ENCODE measurements at places on chromosomes 2 and 18.

GRCh38 chr2:95077861-95078603 is 43.6 kb downstream of the MRPS5 start:
- DNase-seq: no peak

GRCh38 chr2:64487256-64488049 is 33.5 kb downstream of the LGALSL start:
- no peak for DNase-seq

DNA sequence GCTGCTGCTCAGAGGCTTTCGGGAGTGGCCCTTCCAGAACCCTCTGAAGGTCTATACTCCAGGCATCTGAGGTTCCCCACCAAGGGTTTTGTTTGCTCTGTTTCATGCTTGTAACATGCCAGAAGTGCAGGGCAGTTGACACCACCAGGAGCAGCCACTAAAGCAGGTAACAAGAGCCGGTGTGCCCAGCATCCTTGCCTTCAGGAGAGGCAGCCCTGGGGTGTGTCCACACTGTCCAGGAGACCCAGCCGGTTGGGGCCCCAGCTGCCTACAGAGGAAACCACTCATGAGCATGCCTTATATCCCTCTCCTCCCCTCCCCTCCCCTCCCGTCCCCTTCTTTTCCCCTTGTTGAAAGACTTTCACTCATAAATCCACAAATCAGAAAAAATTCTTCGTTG is 93.1 kb downstream of the CD8B2 start:
- no peak for DNase-seq

- DNase-seq: no peak
These were observed 175.4 kb downstream of the ANAPC1 start for GRCh38 chr2:111708476-111709180.

DNA sequence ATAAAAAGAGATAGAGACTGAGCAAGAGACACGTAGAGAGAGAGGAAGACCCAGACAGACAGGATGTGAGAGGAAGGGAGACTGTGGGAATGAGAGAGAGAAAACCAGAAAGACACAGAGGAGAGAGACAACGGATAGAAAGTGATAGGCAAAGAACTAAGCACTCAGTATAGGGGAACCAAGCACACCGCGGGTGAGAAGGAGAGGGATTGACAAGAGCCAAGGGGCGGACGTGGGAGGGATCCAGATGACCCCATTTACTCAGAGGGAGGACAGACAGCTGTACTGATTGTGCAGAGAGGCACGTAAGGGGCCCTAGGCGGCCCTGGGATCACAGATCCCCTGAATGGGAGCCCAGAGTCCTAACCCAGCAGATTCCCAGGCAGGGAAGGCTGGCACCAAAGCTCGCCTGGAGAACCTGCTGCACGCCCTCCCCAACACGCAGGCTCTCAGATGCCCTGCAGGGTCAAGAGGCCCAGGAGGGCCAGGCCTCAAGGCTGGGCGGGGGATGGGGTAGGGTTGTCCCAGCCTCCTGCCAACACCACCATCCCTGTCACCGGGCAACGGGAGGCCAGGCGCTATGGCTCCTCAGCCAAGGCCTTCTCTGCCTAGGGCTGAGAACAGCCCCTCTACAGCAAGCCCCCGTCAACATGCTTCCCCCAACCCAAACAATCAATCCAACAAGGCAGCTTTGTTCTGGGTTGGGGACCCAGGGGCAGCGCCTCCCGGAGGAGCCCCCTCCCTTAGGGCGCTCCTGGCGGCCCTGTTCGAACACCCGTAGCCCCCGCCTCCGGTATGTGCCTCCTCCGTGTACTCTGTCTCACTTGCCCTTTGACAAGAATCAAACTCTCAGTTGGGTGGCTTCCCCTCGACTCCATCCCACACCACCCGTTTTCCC is 579 bp downstream of the LOXL3 start:
- DNase-seq: peak; percentile 59

GRCh38 chr2:11513319-11513718 is 20.5 kb upstream of the GREB1 start:
- DNase-seq: no peak

DNA sequence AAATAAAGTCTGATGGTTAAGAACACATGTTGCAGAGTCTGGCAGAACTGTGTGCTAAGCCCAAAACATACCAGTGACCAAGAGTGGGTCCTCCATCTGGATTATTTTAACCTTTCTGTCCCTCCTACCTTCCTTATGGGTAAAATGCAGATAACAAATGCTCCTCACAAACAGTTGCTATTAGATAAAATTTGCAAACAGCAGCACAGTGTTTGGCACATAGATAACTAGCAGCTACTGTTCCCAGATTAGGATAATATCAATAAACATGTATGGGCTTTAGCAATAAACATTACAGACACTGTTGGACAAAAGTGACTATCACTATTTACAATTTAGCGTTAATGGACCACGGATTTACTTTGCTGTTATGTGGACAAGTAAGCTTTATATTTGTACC is 154.9 kb downstream of the TCF4 start:
- DNase-seq: no peak

DNA sequence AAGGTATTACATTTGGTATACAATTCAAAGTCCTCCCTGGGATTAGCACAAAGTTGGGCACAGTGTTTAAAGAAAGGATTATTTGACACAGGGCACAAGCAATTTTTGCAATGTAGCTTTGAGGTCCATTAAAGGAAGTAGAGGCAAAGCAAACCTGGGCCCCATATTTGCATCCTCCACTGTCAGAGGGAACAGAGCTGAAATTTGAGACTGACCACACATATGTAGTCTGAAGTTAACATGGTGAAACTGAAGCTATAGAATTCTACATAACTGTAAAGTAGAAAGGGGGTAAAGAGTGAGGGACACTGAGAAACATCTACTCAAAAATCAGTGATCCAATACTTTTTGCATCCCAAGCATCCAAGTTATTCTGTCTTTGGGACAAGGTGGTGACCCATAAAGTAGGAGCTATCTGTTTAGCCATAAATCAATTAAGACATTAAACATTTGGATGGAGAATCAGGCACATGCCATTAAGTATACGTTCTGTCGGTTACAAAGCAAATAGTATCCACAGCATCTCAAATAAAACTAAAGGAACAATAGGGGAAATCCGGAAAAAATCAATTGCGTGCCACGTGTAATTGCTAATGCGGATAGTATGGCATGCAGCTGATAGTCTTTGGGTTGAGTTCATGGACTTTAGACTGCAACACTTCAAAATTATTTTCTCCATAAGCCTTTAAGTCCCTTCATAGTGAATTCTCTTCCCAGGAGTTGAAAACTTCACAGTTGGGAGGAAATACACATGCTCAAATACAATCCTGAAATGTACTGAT is 72.6 kb downstream of the PLEKHM3 start:
- no peak for DNase-seq

DNA sequence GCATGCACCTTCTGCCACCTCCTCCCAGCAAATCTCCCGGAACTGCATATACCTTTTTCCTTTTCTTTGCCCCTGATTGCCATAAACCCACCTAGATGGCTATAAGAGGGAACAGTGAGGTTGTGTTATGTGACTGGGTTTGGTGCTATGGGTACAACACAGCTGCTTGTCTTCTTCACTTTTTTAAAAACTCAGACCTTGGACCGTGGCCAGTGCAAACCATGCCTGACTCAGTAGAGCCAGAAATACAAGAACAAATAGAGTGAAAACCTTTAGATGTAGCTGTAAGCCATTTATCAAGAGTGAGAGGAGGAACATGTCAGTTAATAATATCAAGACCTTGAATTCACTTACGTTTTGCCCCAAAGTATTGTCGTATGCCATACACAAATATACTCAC is 267.4 kb upstream of the CHAC2 start:
- DNase-seq: no peak

- no peak for DNase-seq
These were observed 11.7 kb upstream of the FBXO11 start for GRCh38 chr2:47918043-47918442.

GRCh38 chr2:24948506-24948905 is 23.2 kb downstream of the DNAJC27 start:
- no peak for DNase-seq

- no peak for DNase-seq
These were observed 34.2 kb downstream of the MRPS9 start for GRCh38 chr2:105072039-105072438.

- DNase-seq: peak; percentile 59
These were observed 1.2 kb downstream of the ZFP36L2 start for GRCh38 chr2:43225093-43225787.

DNA sequence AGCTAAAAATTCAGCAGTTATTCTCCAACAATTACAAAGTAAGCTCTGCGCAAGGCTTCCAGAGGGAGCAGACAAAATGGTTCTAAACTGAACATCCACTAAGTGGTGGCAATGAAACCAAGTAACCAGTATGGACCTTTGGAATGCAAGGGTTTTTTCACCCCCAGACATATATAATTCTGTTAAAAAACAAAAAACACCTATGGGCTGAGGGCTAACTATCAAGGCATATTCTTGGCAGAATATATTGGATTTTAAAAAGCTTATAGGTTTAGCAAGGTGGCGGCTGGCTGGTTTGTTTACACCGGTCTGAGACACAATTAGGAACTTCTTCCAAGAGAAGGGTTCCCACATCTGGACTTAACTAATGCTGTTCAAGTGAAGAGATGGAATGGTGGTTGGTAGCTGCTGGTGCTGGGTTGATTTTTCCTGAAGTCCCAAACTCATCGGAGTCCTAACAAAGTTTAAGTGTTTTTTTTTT is 2.8 kb downstream of the ZFP36L2 start:
- DNase-seq: peak; percentile 52

DNA sequence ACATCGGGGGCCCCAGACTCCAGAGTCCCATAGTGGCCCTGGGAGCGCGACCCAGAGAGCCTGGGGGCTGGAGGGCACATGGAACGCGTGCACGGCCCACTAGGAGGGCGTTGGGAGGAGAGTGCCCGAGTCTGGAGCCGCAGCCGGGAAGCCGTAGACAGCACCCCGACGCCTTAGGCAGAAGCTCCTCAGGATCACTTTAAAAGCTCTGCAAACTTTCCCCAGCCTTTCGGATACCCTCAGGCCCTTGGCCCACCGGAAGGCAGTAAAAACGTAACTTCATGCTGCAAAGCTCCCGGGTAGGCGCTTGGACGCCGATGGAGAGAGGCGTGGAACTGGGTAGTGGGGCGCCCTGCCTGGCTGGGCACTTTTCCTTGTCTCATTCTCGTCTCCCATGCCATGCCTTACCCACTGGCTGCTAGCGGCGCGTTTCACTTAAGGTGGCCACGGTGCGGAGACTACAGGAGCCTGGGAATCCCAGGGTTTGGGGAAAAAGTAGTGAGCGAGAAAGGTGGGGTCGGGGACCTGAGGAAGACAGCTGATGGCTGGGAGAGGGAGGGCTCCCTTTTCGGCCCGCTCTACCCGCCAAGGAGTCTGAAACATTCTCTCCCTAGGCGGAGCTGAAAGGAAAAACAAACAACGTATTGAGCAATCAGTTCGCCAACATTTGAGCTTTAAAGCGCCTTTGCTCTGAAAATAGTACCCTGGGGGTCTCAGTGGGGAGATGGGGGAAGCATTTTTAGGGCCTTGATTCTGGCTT is 141.8 kb downstream of the MEIS1 start:
- peak; percentile 62 for DNase-seq

GRCh38 chr2:12035956-12036639 is 289.7 kb downstream of the LPIN1 start:
- no peak for DNase-seq

GRCh38 chr2:3610881-3611505 is 16.1 kb downstream of the COLEC11 start:
- no peak for DNase-seq

DNA sequence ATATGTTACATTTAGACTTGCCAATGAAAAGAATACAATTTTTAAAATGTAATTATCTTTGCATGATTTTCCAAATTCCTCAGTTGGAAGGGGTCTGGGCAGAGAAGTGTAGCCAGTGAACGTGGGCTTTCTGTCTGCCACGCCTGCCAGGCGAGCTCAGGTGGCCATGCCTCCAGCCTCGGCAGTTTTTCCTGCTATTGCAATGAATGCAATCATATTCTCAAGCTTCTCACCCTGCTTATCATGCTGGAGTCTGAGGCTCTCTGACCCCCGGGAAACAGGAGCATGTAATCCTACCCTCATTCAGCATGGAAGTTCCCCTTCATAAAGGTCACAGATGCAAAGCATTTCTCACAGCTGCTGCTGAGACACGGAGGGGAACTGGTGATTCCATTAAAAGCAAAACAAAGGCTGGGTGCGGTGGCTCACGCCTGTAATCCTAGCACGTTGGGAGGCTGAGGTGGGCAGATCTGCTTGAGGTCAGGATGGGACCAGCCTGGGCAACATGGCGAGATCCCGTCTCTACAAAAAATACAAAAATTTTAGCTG is 154.8 kb downstream of the MBP start:
- no peak for DNase-seq

- DNase-seq: peak; percentile 1
These were observed 50.7 kb upstream of the ARL5A start for GRCh38 chr2:151878655-151879563.

- no peak for DNase-seq
These were observed 21.4 kb upstream of the TMEM177 start for GRCh38 chr2:119657466-119658145.

GRCh38 chr18:28359176-28359575 is 182.2 kb upstream of the CDH2 start:
- peak; percentile 11 for DNase-seq

DNA sequence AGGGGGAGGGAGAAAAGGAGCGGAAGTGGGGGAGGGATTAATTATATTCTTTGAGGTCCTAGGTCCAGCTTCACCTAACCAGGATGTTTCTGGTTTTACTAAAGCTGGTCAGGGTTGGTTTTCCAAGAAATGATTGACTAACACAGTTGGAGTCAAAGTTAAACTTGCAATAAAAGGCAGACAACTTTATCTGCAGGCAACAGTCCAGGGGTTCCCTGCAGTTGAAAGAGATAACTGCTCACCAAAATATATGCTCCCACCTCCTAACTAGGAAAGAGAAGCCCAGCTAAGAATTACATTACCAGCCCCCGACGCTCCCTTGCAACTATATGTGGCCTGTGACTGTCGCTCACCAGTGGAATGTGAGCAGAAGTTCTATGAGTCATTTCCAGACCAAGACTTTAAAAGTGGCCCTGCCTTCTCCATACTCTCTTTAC is 140.0 kb upstream of the PKDCC start:
- DNase-seq: peak; percentile 38

DNA sequence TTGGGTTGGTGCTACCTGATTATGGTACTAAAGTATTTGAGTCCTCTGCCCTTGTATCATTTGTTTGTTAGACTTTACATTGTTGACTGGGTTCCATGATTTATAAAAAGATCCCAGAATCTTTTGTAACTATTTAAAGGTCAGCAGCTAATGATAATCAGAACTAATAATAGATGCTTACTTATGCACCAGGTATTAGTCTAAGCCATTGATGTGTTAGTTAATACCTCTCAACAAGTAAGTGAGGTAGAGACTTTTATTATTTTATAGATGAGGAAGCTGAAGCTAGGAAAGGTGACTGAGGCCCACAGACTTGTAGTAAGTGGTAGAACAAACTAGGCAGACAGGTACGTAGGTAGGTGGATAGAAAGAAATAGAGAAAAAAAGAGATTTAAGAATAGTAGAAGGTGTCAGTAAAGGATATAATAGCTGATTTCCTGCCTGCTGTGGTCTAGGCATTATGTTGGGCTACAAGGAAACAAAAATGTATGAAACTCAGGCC is 68.1 kb downstream of the CRIM1 start:
- DNase-seq: no peak

Data from EL (cell line).